Neural progenitor cell (in vitro differentiated cells): ENCODE measurements at places on chromosomes 12 and 14. TPM values are rescaled to one million over a fixed set of nuclear protein-coding genes. Genes with fewer than 3 reads are reported as not detected.

DNA sequence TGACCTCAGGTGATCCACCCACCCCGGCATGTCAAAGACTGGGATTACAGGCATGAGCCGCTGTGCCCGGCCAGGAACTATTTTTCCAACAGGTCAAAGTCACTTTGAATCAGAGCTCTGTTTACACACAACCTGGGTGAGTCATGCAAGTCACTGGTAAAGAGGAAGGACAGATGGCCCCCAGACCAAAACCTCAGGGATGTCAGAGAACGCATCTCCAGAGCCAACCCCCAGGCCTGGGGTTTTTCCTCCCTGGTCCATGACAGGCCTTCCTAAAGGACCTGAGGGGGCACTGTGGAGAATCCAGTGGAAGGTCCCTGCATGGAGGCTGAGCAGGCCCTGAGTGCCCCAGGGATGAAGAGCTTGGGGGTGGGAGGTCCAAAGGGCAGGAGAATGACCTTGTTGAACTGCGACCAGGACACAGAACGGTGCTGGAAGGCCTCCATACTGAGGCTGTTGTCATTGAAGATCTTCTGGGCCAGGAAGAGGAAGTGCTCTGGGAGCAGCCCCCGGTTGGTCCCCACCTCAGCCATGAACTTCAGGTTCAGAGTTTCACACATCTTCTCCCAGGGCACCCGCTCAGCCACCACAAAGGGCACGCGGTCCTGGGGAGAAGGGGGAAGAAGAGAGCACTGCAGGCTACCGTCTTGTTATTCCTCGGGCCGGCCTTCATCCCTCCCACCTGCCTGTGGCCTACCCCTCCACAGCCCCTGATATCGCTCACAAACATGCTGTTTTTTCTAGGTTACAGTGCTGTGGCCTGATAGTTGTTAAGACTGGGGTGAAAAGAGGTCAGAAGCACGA lies 9.1 kb downstream of the STAT6 start:
- H3K27me3 ChIP-seq, result no peaks in the 10 kb centered on the region
- no peak for DNase-seq
- H3K36me3 ChIP-seq, result no peaks in the 10 kb centered on the region
- H3K4me3 ChIP-seq, result no peak overlapping the region
- no peaks in the 10 kb centered on the region for H3K4me1 ChIP-seq

DNA sequence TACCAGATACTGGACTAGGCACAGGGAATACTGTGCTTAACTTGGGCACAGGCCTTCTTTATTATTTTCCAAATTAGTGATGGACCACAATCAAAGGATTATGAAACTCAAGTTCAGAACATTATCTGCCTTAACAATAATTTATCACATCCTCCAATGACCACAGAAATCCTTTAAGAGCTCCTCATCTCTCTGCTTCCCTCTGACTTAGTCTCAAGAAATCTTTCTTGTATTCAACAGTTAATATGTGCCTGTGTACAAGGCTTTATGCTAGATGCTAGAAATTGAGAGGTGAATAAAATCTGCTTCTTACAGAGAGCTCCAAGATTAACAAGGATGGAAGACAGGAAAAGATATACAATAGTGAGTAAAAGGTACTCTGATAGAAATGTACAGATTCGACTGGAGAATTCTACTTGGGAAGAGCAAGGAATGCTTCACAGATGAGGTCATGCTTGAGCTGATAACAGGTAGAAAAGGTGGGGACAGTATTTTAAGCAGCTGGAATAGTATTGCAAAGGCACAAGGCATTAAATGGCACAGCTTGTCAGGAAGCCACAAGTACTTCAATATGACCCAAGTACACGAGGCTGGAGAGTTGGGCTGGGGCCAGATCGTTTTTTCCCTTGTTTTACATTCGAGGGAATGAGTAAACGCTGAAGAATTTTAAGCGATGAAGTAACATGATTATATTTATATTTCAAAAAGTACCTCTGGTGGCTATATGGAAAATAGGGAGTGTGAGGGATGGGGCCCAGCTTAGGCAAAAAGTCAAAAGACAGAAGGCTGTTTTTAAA lies 55.1 kb upstream of the ARID2 start:
- no peaks in the 10 kb centered on the region for H3K36me3 ChIP-seq
- no peaks in the 10 kb centered on the region for H3K27me3 ChIP-seq
- H3K4me1 ChIP-seq, result peaks cover 6% of the 10 kb centered on the region
- no peak overlapping the region for H3K27ac ChIP-seq
- no peak for DNase-seq

GRCh38 chr12:132247718-132248452 lies 81.5 kb downstream of the GALNT9 start:
- H3K27me3 ChIP-seq, result peaks cover 33% of the 10 kb centered on the region
- H3K27ac ChIP-seq, result no peak overlapping the region
- no peak overlapping the region for H3K4me3 ChIP-seq
- no peaks in the 10 kb centered on the region for H3K4me1 ChIP-seq
- no peak for DNase-seq

TUBA1A gene
- 1,211 and 1,863 TPM in 2 replicates for total RNA-seq

GRCh38 chr14:77708749-77709148 lies 846 bp downstream of the SLIRP start:
- peaks cover 13% of the 10 kb centered on the region for H3K4me1 ChIP-seq
- H3K27ac ChIP-seq, result no peak overlapping the region
- H3K4me3 ChIP-seq, result peak overlapping the region; percentile 96
- peaks cover 10% of the 10 kb centered on the region for H3K36me3 ChIP-seq
- no peak for DNase-seq
- H3K27me3 ChIP-seq, result no peaks in the 10 kb centered on the region

- H3K4me1 ChIP-seq, result peaks cover 23% of the 10 kb centered on the region
- H3K27ac ChIP-seq, result peak overlapping the region; percentile 15
- peak overlapping the region; percentile 79 for H3K4me3 ChIP-seq
- H3K36me3 ChIP-seq, result no peaks in the 10 kb centered on the region
Measured at GRCh38 chr14:102316338-102316742, 3.2 kb upstream of the ZNF839 start.

DNA sequence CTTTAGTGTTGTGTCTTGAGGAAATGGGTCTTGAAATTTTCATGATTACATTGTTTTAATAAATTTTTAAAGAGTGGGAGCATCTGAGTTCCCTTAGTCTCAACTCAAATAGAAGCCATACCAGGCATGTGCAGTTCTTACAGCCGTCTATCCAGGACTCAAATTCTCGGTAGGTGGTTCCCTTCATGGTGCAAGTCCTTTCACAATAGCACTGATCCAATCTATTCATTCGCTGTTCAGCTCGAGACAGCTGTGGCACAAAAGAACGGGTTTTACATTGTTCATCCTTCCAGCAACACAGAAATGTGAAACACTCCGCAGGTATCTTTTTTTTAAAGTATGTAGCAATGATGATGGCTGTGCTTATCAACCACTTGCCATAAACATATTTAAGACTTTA lies 100.2 kb downstream of the NELL2 start:
- peak overlapping the region; percentile 85 for H3K27ac ChIP-seq
- H3K36me3 ChIP-seq, result peaks cover 19% of the 10 kb centered on the region
- H3K4me3 ChIP-seq, result peak overlapping the region; percentile 20
- peak; percentile 91 for DNase-seq
- no peaks in the 10 kb centered on the region for H3K27me3 ChIP-seq

DNA sequence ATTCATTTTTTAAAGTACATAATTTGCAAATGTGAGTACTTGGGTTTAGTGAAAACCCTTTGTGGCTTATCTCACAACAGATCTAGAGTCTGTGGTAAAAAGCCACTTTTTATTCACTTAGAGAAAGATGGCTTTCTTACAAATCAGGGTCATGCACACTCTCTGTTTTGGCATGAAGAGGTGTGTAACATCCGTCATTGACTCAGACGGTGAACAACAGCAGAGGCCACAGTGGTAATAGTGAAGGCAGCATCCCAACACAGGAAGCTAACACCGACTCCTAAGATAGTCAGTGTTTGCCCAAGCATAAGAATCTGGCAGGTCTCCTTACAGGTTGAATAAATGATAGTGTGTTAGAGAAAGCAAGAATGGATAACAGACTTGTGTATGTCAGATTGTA lies 593.0 kb downstream of the SOX5 start:
- H3K4me1 ChIP-seq, result no peaks in the 10 kb centered on the region
- H3K4me3 ChIP-seq, result no peak overlapping the region
- no peak overlapping the region for H3K27ac ChIP-seq
- DNase-seq, result no peak
- H3K27me3 ChIP-seq, result no peaks in the 10 kb centered on the region
- no peaks in the 10 kb centered on the region for H3K36me3 ChIP-seq

- H3K4me1 ChIP-seq, result no peaks in the 10 kb centered on the region
- H3K4me3 ChIP-seq, result no peak overlapping the region
- H3K27ac ChIP-seq, result no peak overlapping the region
- H3K36me3 ChIP-seq, result no peaks in the 10 kb centered on the region
- H3K27me3 ChIP-seq, result no peaks in the 10 kb centered on the region
Measured at GRCh38 chr14:63562405-63562804, 19.2 kb upstream of the PPP2R5E start.

GRCh38 chr14:105374389-105374788 lies 23.9 kb upstream of the TEX22 start:
- H3K4me3 ChIP-seq, result no peak overlapping the region
- H3K27ac ChIP-seq, result no peak overlapping the region
- no peaks in the 10 kb centered on the region for H3K36me3 ChIP-seq
- DNase-seq, result no peak
- no peaks in the 10 kb centered on the region for H3K4me1 ChIP-seq

DNA sequence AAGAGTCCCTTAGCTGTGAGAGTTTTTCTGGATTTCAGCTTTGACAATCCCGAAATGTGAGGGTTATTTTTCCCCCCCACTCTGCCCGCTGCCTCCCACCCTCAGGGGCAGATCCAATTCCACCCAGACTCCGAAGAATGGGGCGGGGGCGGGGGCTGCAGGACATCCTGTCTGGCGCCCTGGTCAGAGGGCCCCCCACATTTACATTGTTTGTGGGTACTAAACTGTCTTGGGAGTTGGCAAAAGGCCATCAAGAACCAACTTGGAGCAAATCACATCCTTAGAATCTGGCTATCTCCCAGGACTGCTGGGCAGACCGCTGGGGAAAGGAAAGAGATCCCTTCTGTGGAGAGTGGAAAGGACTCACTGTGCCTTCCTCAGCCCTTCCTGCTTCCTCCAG lies 2.4 kb downstream of the EMP1 start:
- H3K27me3 ChIP-seq, result peaks cover 1% of the 10 kb centered on the region
- H3K27ac ChIP-seq, result no peak overlapping the region
- no peak for DNase-seq
- H3K36me3 ChIP-seq, result no peaks in the 10 kb centered on the region
- H3K4me3 ChIP-seq, result no peak overlapping the region

DNA sequence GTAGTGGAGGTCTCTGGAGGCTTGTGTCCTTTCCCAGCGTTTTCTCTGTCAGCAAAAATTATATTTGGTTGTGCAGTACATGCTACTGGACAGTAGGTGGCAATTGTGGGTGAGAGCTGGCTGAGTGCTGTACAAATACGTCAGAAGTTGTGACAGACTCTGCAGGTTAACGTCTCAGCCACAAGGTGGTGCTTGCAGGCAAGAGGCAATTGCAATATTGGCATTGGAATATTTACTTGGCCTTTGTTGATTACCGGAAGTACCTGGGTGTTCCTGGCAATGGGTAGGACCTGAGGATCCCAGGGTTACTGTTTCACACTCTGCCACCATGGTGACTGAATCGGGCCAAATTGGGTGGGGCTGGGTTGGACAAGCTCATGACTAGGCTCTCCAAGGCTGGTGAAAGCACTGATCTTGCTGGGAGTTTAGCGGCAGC lies 333.9 kb upstream of the LMO3 start:
- no peak overlapping the region for H3K4me3 ChIP-seq
- no peaks in the 10 kb centered on the region for H3K27me3 ChIP-seq
- no peaks in the 10 kb centered on the region for H3K36me3 ChIP-seq
- DNase-seq, result peak; percentile 81

- H3K27me3 ChIP-seq, result no peaks in the 10 kb centered on the region
- H3K27ac ChIP-seq, result no peak overlapping the region
- peaks cover 5% of the 10 kb centered on the region for H3K4me1 ChIP-seq
- no peak for DNase-seq
- H3K4me3 ChIP-seq, result no peak overlapping the region
Measured at GRCh38 chr14:91320266-91320665, 75.8 kb upstream of the GPR68 start.

COX8C gene
- total RNA-seq, result not detected in 2 replicates

GRCh38 chr12:43979450-43979849 lies 143.6 kb downstream of the TMEM117 start:
- no peak for DNase-seq
- H3K27ac ChIP-seq, result no peak overlapping the region
- H3K36me3 ChIP-seq, result no peaks in the 10 kb centered on the region
- no peaks in the 10 kb centered on the region for H3K4me1 ChIP-seq
- H3K27me3 ChIP-seq, result no peaks in the 10 kb centered on the region
- no peak overlapping the region for H3K4me3 ChIP-seq

- H3K27me3 ChIP-seq, result no peaks in the 10 kb centered on the region
- DNase-seq, result no peak
- no peak overlapping the region for H3K4me3 ChIP-seq
- no peaks in the 10 kb centered on the region for H3K36me3 ChIP-seq
- H3K27ac ChIP-seq, result no peak overlapping the region
Measured at GRCh38 chr14:105209646-105210045, 28.5 kb upstream of the NUDT14 start.

GRCh38 chr12:87820524-87821202 lies 208.5 kb downstream of the C12orf50 start:
- no peaks in the 10 kb centered on the region for H3K27me3 ChIP-seq
- H3K4me1 ChIP-seq, result no peaks in the 10 kb centered on the region
- DNase-seq, result no peak
- no peak overlapping the region for H3K4me3 ChIP-seq
- H3K27ac ChIP-seq, result no peak overlapping the region

- H3K36me3 ChIP-seq, result no peaks in the 10 kb centered on the region
- no peaks in the 10 kb centered on the region for H3K4me1 ChIP-seq
- no peaks in the 10 kb centered on the region for H3K27me3 ChIP-seq
- no peak for DNase-seq
Measured at GRCh38 chr14:96917442-96917963, 120.3 kb downstream of the VRK1 start.

DNA sequence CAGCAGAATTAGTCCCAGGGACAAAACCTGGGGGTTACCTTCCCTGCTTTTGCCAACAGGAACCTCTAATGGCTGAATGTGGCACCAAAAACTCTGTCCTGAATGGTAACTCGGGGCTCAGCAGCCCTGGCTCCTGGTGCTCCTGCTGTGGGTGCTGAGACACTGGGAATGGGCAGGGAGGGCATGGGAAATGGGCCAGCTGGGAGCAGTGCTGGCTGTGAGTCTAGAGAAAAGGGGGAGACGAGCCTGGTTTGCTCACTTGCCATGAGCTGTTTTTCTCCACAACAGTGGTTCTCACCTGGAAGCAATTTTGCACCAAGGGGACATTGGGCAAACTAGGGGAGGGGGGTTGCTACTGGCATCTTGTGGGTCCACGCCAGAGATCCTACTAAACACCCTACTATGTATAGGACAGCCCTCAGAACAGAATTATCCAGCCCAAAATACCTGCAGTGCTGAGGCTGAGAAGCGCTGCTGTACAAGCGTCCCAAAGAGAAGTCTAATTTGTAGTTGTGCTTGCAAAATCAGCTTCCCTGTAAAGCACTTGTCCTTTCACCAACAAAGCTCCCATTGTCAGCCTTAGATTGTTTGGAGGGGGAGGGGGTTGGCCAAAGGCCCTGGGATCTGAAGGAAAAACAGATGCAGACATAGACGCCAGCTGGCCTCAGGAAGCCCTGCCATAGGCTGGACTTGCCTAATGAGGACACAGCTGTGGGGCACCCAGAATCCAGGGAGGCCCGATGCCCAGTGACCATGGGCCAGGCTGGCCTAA lies 3.6 kb downstream of the LRRC74A start:
- no peak overlapping the region for H3K4me3 ChIP-seq
- no peaks in the 10 kb centered on the region for H3K36me3 ChIP-seq
- H3K4me1 ChIP-seq, result peaks cover 29% of the 10 kb centered on the region
- H3K27ac ChIP-seq, result no peak overlapping the region
- no peaks in the 10 kb centered on the region for H3K27me3 ChIP-seq
- peak; percentile 59 for DNase-seq
